ENCODE measurements at places on chromosomes 13 and 19. TPM values are rescaled to one million over a fixed set of nuclear protein-coding genes. Genes with fewer than 3 reads are reported as not detected.

RXFP2 gene
- total RNA-seq, result not detected

CTU1 gene
- total RNA-seq, result 8.5 TPM

TNFSF13B gene
- total RNA-seq, result 0.62 TPM

SUCLA2 gene
- 84.4 TPM for total RNA-seq

PEG3 gene
- total RNA-seq, result 0.72 TPM

KIR3DL1 gene
- 0.36 TPM for total RNA-seq

ELANE gene
- total RNA-seq, result not detected

KLK14 gene
- total RNA-seq, result not detected
